ENCODE measurements at places on chromosomes 5 and 9.

GRCh38 chr5:72518001-72518683 is 10.9 kb upstream of the ZNF366 start:
- DNase-seq, result peak; percentile 47

DNA sequence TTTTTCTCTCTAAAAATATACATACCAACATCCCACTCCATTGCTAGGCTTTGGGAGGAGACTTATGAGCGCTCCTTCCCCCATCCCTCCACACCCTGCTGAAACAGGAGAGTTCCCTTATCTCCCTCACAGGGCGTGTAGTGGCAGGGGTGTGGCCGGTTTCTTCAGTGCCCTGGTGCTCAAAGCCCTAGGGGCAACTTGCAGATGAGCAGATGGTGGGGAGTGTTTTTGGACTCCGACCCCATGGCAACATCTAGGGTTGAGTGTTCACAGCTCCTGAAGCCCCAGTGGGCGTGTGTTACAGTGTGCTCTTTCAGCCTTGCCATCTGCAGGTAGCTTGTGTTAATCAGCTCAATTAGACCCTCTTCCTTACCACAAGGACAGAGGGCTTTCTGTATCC is 409.5 kb downstream of the MAT2B start:
- no peak for DNase-seq

DNA sequence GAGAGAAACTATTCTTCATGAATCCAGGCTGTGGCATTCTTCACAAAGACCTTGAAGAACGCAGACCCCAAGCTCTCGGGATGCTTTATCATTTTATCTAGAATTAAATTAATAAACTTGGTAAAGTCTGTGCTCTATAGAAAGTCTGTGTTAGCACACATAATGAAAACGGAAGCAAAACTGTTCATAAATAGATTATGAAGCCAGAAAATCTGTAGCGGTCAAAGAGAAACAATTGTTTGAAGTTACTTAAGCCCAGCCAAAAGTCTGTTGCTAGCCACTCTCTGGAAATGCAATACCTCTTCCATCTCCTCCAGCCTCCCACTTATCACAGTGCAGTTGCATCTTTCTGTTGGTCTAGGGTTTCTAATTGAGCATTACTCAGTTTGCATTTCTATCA is 375.9 kb downstream of the KIF4B start:
- no peak for DNase-seq

- no peak for DNase-seq
Observed at GRCh38 chr5:177431317-177432142, 5.1 kb downstream of the GRK6 start.

DNA sequence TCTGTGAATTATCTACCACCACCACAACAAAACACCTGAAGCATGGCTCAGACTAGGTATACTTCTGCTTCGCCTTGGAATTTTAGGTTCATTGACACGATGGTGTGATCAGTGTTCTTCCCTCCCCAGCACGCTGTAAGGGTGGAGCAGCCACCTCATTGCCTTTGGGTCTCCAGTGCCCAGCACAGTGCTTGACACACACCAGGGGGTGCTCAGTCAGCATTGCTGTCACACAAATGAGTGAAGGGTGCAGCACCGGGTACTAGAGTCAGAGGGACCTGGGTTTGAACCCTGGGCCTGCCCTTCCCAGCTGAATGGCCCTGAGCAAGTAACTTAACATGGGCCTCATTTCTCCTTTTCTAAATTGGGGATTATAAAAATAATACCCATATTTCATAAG is 9.9 kb upstream of the ANGPTL2 start:
- DNase-seq, result no peak

- DNase-seq, result no peak
Observed at GRCh38 chr5:40834391-40834848, 602 bp downstream of the RPL37 start.

- no peak for DNase-seq
Observed at GRCh38 chr5:73376618-73377170, 71.9 kb downstream of the FOXD1 start.

DNA sequence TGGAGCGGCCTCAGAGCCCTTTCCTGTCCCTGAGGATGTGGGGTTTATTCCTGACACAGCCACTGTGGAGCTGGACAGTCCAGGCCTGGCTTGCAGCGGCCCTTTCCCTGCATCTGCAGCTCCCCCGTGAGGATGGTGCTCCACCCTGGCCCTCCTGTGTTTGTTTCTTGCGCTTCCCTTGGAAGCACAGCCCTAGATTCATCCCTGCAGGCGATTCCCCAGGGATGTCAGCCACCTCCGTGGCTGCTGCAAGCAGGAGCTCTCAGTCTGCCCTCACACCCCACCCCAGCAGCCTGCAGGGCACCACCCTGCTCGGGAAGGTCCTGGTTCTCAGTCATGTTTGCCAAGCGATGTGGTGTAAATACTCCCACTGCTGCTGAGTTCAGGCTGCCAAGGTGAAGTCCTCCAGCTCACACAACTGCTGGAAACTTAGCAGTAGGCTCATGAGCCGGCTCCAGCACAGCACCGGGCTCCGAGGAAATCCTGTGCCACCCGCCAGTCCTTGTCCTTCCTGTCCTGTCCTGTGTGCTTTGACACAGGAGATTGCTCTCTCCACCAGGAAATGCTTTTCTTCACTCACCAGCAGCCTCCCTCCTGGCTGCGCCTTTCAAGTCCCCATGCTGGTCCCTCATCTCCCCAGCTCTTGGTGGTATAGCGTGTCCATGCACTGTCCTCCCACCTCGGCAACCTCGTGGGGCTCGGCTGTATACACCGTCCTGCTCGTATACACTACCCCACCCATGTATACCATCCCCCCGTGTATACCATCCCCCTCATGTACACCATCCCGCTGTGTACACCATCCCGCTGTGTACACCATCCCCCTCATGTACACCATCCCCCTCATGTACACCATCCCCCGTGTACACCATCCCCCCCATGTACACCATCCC is 16.2 kb downstream of the ROPN1L start:
- DNase-seq, result no peak

GRCh38 chr5:128480906-128481633 is 57.0 kb downstream of the FBN2 start:
- DNase-seq, result no peak

DNA sequence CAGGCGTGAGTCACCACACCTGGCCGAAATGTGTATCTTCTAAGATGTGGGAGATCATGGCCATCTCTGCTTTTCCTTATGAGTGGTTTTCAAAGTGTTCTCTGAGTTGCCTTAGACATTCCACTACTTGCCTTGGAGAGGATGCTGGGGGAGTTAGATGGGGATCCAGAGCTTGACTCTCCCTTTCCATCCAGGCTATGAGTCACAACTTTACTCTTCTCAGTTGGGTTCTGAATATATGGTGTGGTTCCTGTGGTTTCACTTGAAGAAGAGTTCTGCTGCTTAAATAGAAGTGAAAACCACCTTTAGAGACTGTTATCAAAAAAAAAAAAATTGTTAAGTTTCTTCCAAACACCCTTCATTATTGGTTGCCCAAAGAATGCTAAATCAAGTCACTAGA is 217.6 kb downstream of the ZNF608 start:
- no peak for DNase-seq

All from tibial nerve (tissue), 4 donors.